ENCODE measurements at places on chromosomes 1 and 21. TPM values are rescaled to one million over a fixed set of nuclear protein-coding genes. Genes with fewer than 3 reads are reported as not detected.

DNA sequence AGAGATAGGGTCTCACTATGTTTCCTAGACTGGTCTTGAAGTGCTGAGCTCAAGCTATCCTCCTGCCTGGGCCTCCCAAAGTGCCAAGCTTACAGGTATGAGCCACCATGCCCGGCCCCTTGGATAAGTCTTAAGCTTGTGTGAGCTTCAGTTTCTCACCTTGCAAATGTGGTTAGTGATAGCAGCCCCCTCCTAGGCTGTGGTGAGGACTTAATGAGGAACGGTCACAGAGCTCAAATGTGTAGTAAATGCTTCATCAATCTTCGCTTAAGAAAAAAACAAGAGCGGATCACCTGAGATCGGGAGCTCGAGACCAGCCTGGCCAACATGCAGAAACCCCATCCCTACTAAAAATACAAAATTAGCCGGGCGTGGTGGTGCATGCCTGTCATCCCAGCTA is 3.0 kb downstream of the CNR2 start:
- DNase-seq, result no peak

IL19 gene
- total RNA-seq, result not detected

DNA sequence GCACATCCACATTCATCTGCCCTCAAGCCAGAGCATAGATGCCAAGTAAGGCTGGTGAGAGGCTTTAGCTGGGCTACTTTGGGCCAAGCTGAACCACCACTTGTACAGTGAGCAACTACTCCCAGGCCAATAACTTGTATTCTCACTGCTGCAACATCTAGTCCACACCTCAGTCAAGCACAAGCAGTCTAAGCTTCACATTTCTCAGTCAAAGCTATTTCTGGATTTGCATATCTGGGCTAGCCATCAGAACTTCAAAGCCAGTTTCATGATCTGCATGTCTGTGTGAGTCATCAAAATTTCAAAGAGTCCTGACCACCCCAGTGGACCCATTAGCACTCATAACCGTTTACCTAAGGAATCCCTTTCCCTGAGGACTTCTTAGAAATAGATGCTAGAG is 77.7 kb upstream of the DIRAS3 start:
- no peak for DNase-seq

CA14 gene
- total RNA-seq, result 1.1 TPM

GRCh38 chr21:17536381-17536780 is 23.5 kb downstream of the CXADR start:
- DNase-seq, result no peak
